ENCODE measurements at places on chromosomes 4 and X. TPM values are rescaled to one million over a fixed set of nuclear protein-coding genes. Genes with fewer than 3 reads are reported as not detected.

CCKAR gene
- total RNA-seq: not detected

C4orf50 gene
- total RNA-seq: not detected

PRSS48 gene
- not detected for total RNA-seq

FATE1 gene
- total RNA-seq: not detected

All from bladder microvascular endothelial cell (primary cell).